Central memory CD4-positive, alpha-beta T cell (primary cell): ENCODE measurements at places on chromosomes 12 and 14.

GRCh38 chr12:31560516-31560915, 30.4 kb downstream of the DENND5B start:
- DNase-seq = no peak

DNA sequence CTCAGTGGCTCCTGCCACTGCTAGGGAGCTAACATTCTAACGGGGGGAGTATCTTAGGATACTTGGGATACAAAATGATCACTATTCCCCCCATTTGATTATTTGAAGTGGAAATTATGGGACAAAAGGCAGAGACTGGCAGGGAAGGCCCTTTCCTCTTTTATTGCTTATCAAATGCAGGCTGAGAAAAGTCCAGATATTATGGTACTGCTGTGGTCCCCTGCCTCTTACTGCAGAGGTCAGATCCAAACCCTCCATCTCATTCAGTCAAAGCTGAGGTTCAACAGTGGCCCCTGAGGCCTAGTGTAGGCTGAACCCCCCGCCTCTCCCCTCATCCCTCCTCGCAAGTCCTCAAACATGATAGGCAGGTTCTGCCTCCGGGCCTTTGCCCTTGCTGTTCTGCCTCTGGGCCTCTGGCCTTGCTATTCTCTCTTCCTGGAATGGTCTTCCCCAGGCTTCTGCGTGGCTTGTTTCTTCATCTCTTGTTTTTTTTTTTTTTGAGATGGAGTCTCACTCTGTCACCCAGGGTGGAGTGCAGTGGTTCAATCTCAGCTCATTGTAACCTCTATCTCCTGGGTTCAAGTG, 34.2 kb downstream of the KRT80 start:
- DNase-seq = no peak

DNA sequence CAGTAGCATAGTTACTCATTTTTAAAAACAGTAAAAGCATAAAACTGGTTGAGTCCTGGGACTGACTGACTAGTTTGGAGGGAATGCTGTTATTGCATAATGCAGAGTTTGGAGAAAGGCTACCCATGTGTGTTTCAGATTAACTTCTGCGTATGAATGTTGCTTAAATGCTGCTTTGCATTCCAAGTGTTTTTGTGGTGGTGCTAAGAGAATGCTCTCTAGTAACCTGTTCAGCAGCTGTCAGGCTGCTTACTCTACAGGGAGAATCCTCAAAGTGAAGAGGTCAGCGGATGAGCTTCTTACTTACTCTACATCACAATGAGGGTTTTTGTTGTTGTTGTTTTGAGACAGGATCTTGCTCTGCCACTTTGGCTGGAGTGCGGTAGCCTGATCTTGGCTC, 4.3 kb downstream of the DLST start:
- DNase-seq = no peak

DNA sequence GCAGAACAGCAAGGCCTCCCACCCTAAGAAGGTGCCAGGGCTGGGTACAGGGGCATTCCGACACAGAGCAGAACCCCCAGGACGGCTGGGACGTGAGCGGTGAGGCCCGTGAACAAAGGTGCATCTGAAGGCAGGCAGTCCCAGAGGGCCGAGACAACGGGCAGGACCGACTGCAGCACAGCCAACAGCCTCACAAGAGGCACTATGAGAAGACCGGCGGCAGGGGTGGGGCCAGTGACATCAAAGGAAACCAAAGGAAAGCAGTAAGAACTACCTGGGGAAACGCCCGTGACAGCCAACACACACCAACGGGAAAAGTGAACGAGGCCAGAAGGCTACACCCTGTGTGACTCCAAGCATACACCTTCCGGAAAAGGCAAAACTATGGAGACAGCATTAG, 9.1 kb downstream of the BTBD6 start:
- DNase-seq = peak; percentile 37

DNA sequence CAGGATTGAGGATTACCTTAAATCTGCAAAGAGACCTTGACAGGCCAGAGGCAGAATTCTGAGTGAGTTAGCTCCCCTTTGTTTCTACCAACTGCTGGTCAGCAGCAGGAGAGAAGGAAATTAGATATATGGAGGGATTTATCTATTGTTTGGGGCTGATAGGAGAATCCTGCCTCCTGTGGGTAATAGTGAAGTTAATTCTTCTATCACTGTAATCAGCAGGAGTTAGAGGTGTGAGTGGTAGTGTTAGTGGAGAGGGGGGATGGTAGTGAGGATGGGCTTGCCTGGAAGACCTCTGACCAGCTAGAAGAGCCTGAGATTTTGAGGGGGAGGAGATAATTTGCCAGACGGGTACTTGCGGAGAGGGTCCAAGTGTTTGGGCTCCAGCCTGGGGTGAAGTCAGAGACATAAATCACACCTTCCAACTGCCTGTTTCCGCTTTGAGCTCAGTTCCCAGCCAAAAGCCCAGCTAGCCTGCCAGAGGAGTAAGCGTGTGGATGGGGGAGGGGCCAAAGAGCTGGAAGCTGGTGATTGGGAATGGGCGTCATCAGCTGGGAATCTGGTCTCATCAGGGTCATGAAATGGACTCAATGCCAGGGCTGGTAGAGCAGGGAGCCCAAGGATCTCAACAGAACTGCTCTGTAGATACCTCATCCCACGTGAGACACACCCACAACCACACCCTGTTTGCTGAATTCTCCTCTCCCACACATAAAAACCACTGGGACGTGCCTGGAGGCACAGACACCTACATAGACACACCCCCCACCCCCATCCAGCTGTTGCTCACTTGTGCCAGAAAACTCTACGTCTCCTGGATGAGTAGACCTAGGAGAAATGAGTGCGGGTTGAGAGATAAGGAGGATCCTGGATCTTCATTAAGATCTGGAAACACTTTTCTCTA, 13.1 kb upstream of the ITGA5 start:
- no peak for DNase-seq

- DNase-seq = no peak
These were observed 228.4 kb upstream of the SOX5 start for GRCh38 chr12:24177889-24178288.

DNA sequence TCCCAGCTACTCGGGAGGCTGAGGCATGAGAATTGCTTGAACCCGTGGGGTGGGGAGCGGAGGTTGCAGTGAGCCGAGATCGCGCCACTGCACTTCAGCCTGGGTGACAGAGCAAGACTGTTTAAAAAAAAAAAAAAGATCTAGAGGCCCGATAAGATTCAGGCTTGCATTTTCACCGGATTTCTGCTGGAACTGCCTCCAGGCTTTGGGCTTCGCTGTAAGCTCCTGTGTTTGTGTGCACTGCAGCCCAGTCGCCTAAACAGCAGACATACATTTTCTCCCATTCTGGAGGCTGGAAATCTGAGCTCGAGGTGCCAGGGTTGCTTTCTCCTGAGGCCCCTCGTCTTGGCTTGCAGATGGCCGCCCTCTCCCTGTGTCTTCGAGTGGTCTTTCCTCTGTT, 12.2 kb downstream of the BRI3BP start:
- DNase-seq = no peak

GRCh38 chr14:76977793-76978720, 50.5 kb downstream of the IRF2BPL start:
- peak; percentile 81 for DNase-seq
